ENCODE measurements at places on chromosomes 6 and 20.

DNA sequence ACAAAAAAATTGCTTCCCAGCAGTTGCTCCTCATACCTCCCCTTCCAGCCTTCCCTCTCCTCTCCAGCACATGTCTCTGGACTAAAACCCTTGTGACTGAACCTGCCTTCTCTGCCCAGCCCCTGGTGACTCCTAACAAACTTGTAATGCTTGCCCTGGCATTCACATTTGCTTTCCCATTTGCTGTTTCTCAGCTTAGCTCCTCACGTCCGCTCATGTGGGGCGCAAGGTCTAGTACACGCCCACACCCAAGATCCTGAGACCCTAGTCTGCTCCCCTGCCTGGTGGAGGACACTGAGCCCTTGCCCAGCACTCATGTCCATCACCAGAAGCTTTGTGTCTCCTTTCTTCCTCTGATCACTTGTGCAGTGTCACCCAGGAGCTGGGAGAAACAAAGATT, 18.3 kb upstream of the RBPJL start:
- peaks cover 6% of the 10 kb centered on the region for H3K4me1 ChIP-seq
- H3K4me3 ChIP-seq: no peak overlapping the region
- H3K36me3 ChIP-seq: no peaks in the 10 kb centered on the region
- peaks cover 15% of the 10 kb centered on the region for H3K27me3 ChIP-seq
- DNase-seq: no peak

- no peaks in the 10 kb centered on the region for H3K36me3 ChIP-seq
- no peak for DNase-seq
- H3K27ac ChIP-seq: no peak overlapping the region
- no peak overlapping the region for H3K4me3 ChIP-seq
These were observed 66.1 kb upstream of the MLN start for GRCh38 chr6:33869826-33870423.

DNA sequence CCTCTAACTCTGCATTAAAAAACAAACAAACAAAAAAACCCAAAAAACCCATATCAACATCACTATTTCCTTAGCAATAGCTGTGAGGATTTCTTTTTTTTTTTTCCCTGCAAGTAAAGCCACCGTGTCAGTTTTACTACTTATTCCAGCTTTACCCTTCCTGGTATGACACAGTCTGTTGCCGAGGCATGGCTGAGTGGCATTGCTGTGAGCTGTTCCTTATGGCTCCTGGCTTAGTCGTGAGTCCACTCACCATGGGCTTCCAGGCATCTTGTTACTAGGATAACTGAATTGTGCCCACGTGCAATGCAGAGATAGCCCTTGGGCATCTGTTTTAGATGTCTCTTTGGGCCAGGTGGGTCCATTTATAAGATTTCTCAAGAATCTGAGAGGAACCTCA, 84.8 kb downstream of the LRRC1 start:
- H3K27ac ChIP-seq: no peak overlapping the region
- no peaks in the 10 kb centered on the region for H3K4me1 ChIP-seq
- DNase-seq: no peak
- H3K27me3 ChIP-seq: no peaks in the 10 kb centered on the region
- no peak overlapping the region for H3K4me3 ChIP-seq

GRCh38 chr20:19868441-19868840, 110.4 kb downstream of the RIN2 start:
- no peaks in the 10 kb centered on the region for H3K36me3 ChIP-seq
- no peaks in the 10 kb centered on the region for H3K27me3 ChIP-seq
- DNase-seq: no peak
- no peaks in the 10 kb centered on the region for H3K4me1 ChIP-seq
- H3K27ac ChIP-seq: no peak overlapping the region

DNA sequence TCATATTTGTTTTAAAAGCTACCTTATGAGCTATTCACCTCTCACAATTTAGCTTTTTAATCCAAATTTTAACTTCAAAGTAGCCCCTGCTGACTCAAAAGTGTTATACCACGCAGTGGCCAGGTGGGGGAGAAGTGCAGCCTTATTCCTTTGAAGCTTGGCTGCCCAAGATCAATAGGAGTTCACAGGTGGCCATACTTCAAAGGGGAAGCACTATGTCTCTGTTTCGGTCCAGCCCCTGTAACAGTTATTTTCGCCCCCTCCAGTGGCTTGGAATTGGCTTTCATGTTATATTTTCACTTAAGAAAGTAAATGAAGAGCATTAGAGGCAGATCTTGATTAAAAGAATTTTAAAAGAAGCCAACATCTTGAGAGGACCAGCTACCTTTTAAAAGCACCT, 608.4 kb downstream of the EPHA7 start:
- no peaks in the 10 kb centered on the region for H3K36me3 ChIP-seq
- DNase-seq: no peak
- H3K27me3 ChIP-seq: no peaks in the 10 kb centered on the region
- no peak overlapping the region for H3K4me3 ChIP-seq
- no peak overlapping the region for H3K27ac ChIP-seq
